ENCODE measurements at places on chromosomes 5 and 9.

- DNase-seq, result no peak
Observed at GRCh38 chr5:32990593-32991420, 279.7 kb downstream of the NPR3 start.

DNA sequence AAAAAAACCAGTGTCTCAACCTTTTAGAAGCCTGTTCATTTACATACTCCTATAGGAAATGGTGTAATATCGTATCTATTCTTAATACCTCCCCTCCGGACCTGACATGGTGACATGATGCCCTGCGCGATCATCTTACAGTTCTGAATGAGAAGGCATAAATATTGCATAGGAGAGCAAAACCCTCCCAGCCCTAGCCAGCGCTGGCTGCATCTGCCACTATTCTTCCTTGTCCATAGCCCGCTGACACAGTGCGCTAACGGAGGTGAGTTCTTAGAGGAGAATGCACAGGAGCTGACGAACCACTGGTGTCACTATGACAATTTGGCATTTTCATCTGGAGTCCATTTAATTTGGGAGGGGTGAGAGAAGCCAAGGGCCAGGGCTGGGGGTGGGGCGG, 290.1 kb downstream of the EFNA5 start:
- no peak for DNase-seq

- DNase-seq, result no peak
Observed at GRCh38 chr5:61416010-61416409, 84.0 kb downstream of the ZSWIM6 start.

DNA sequence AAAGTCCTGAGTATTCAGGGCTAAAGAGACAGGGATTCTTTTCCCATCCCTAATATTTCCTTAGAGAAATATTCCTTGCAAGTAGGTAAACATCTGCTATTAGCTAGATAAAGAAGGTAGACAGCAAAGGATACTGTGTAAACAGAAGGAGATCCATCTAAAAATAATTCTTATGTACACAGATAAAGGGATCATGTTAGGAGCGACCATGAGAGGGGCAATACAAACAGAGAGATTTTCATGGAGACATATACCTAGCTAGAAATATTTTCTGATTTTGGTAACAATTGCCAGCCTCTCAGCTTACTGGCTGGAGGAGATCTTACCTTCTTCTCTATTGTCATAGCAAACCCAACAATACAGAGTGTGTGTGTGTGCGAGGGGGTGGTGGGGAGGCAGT, 184.6 kb upstream of the DMAC1 start:
- no peak for DNase-seq

- no peak for DNase-seq
Observed at GRCh38 chr5:34487159-34487879, 168.8 kb upstream of the RAI14 start.

GRCh38 chr9:95261890-95262289, 55.6 kb downstream of the FANCC start:
- DNase-seq, result no peak

Data from activated T-helper 9 cell treated with anti-CD3 and anti-CD28 coated beads, Interleukin-2, amount 50 U/mL, for 16 hours (primary cell).